GM18507 (cell line): ENCODE measurements at places on chromosomes 1 and 21.

- no peak for DNase-seq
Observed at GRCh38 chr1:182175361-182175931, 113.9 kb upstream of the ZNF648 start.

- DNase-seq: no peak
Observed at GRCh38 chr1:214005708-214006107, 17.9 kb downstream of the PROX1 start.

DNA sequence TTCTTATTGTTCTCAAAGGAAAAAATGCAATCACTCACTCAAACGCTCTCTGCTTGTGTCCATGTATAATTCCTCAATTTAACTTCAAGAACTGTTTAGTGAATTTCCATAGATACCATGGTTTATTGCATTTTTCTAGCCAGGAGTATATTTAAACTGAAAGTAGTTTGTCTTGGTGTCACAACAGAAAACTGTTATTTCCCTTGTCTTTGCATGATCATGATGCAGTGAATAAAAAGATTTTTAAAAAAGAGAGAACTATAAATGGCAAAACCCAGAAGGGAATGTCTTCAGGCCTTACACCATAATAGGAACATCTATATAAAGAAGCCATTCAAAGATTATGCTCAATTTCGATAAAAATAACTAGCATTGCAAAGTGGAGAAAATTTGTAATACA lies 523.5 kb upstream of the ADGRL4 start:
- DNase-seq: no peak

DNA sequence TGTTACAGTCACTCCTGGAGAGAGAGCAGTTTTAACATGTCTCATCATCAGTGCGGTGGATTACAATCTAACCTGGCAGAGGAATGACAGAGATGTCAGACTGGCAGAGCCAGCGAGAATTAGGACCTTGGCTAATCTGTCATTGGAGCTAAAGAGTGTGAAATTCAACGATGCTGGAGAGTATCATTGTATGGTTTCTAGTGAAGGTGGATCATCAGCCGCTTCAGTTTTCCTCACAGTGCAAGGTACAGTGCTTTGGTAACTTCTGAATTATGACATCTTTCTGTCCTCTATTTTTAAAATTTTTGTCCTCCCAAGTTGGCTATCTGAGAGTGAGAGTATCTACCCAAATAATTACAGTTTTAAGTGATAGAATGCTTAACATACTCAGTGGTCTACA lies 199.4 kb downstream of the HMCN1 start:
- DNase-seq: no peak

DNA sequence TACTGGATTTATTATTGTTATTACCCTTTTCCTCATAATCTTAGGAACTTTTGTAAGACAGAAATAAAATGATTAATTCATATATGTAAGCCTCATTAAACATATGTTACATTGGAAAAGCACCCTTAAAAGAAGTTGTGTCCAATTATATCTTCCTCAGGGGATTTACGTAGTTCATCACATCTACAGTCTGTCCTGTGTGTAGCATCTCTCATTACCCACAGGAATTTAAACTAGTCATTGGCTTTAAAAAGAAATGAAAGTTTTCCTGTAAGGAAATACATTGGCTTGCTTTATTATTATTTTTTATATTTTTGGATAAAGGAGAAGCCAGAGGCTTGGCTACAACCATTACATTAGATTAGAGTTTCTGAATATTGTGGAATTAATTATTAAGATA lies 56.1 kb downstream of the SWT1 start:
- no peak for DNase-seq

DNA sequence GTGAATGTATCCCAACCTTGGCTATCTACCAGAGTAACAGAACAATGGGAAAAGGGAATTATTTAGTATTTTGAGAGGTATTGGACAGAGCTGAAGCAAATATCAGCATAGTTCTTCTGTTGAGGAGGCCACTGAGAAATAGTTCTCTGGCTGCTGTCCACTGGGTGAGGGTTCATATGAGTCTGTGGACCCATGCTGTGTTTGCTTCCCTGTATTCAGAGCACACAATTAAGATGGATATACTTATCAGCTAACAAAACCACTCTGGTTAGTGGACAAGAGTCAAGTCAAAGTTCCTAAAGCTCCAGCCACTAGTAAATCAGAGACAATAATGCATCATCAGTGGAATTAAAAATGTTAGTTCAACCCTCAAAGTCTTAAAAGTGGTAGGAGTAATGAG lies 66.1 kb downstream of the RGS18 start:
- DNase-seq: no peak

DNA sequence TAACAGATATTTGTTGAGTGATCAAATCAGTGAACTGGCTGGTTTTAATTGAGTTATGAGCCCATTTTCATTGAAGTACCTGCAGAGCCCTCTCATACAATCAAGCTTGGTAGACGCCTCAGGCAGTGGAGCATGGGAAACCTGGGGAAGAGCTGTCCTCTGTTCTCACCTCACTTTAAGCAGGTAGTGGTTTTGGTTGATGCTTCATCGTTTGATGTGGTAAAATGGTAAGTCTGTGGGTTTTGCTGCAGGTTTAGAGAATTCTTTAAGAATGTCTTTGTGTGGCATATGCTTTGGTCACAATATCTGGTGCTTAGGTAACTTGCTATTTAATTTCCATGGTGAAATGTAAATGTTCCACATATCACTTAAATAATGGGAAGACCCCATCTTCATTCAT lies 10.0 kb downstream of the LAMC1 start:
- DNase-seq: no peak

DNA sequence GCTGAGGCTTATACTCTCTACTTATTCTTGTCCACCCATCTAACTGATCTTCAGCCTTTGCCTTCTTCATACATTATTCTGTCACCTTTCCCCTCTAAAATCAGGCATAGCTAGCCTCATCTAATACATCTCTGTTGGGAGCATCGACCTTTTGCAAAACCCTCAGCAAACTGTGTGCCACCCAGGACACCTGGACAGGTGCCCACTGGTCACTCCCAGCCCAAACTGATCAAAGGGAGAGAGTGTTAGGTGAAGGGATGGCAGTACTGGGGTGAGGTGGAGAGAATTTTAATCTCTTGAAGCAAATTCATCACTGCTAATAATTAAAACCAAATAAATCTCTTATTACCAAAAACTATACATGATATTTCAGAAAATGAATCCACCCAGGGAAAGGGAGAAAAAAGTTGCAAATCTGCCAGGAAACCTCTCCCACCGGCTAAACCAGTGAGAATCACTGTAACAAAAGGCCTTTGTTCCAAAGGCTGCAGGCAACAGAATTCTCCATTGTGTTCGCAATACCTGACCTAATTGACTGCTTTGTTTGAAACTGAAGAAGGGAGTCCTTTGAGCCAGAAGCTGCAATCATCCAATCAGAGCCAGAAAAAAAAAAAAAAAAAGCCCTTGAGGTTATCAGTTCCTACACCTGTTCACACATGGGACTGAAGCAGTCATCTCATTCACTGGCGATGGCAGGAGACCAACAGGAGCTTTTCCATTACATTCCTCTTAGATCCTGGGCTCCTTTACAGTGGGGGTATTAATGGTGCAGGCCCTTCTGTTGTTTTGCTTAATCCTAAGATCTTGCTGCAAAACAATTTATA lies 172.6 kb downstream of the APP start:
- DNase-seq: no peak

DNA sequence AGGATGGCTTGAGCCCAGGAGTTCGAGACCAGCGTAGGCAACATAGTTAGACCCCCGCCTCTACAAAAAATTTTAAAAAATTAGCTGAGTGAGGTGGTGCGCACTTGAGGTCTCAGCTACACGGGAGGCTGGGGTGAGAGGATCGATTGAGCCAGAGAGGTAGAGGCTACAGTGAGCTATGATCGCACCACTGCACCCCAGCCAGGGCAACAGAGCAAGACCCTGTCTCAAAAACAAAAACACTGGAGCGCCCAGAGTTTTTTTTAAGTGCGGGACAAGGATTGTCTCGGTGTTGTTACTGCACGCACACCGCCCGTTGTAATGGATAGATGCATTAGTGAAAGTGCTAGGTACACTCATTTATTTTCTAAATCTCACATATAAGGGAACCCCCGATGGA lies 37.1 kb downstream of the PIK3CD start:
- no peak for DNase-seq

- DNase-seq: no peak
Observed at GRCh38 chr1:39006726-39007645, 15.9 kb downstream of the AKIRIN1 start.

DNA sequence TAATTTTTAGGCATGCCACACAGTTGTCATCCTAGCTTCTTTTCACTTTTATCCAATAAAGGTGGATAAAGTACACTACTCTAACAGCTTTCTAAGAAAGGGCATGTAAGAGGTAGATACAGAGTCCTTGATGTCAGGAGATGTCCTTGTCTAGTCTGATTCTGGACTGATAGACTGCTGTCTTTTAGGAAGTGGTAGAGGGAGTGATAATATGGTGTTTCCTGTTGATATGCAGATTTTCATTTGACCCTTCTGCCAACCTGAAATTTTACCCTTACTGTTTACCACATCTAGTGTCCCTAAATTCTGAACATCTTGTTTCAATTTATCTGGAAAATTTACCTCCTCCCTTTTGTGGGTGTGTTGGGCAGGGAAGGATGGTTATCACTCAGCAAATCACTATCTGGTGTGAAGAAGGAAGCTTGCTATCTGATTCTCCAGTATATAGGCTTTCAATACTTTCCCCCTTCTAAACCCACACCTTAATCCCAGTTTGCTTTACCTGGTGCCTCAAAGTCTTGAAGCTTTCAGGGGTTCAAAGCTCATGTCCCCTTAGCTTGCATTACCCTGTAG lies 354.9 kb upstream of the SNX7 start:
- no peak for DNase-seq

- no peak for DNase-seq
Observed at GRCh38 chr1:20439282-20439681, 46.7 kb downstream of the CAMK2N1 start.
